Ascending aorta (tissue), 2 donors: ENCODE measurements at places on chromosomes 5 and 9. TPM values are rescaled to one million over a fixed set of nuclear protein-coding genes. Genes with fewer than 3 reads are reported as not detected.

Gene WDR31
- 0.21 TPM for total RNA-seq

GRCh38 chr5:94968507-94969095, 316.3 kb downstream of the MCTP1 start:
- no peak for DNase-seq

- DNase-seq = no peak
These were observed 53.8 kb downstream of the RAPGEF1 start for GRCh38 chr9:131685753-131686706.

- DNase-seq = no peak
These were observed 312.9 kb downstream of the ADGRV1 start for GRCh38 chr5:90871391-90871991.

DNA sequence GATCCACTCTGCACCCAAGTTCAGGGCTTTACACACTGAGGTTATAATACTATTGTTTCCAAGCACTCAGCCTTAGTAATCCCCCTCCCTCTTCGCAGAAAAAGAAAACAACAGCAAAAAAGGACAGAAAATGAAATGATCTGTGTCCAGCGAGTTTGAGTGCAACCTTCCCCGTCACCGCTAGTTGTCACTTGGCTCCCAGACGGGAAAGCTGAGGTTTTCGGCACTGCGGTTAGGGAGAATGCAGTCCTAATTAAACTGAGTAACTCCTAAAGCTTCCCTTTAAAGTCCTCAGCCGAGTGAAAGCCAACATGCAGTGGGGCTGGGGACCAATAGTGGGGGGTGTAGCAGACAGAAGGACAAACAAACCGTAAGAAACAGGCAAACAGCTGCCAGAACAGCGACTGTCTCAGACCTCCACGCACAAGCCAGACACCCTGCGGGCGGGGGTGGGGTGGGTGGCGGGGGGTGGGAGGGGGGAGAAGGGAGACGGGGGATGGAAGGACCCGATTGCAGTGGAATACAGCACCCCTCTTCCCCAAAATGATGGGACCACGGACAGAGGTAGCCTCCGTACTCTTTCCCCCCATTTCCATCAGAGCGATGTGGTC, 680 bp downstream of the GLRA1 start:
- no peak for DNase-seq

DNA sequence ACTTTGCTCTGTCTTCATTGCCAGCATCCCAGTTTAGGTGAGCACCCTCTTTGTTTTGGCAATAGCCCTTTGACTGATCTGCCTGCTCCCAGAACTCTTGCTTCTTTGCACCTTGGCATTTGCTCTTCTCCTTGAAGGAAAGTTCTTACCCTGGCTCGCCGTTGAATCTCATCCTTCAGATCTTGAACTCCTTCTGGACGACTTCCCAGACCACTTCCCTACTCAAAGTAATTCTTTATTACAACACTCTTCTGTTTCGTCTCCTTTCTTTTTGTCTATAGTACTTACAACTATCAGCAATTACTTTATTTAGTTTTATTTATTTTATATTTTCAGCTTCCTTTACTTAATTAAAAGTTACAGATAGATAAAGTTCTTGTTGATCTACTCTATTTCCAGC, 1510.1 kb downstream of the MAT2B start:
- no peak for DNase-seq

Gene TMEM215
- total RNA-seq = 0.75 TPM

DNA sequence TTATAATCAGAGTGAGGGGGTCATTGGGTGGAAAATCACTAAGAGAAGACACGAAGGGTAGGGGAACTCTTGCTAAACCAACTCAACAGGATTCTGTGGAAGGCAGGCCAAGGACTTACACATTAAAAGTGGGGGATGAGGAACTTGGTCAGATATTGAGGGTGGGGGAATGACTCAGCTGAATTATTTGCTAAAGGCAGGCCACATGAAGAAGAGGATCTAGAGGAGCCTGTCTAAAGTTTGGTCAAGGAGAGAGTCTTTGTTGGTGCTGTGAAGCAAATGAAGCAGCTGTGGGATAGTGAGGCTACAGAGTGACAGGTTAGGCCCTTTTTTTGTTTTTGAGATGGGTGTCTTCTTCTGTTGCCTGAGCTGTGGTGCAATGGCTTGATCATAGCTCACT, 63.9 kb upstream of the SPRY4 start:
- DNase-seq = no peak

Gene ZBED3
- total RNA-seq = 0.64 TPM

DNA sequence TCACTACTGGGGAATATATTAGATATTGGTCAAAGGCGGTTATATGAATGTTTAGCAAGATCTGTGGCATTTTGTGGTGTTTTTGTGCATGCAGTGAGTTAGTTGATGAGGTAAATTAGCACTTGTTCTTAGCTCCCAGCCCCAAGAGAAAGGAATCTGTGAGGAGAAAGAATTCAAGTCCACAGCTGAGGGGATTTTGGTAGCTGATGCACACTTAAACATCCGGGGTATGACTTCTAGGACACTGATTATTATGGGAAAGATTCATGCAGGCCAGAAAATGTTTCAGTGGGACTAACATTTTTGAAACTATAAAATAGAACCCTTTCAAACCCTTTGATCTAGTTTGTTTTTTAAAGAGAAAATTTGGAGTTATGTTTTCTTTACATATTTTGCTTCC, 118.2 kb upstream of the RPS23 start:
- DNase-seq = no peak

Gene SH3GL2
- total RNA-seq = not detected

- DNase-seq = no peak
These were observed 38.2 kb downstream of the SERINC5 start for GRCh38 chr5:80217667-80218066.

DNA sequence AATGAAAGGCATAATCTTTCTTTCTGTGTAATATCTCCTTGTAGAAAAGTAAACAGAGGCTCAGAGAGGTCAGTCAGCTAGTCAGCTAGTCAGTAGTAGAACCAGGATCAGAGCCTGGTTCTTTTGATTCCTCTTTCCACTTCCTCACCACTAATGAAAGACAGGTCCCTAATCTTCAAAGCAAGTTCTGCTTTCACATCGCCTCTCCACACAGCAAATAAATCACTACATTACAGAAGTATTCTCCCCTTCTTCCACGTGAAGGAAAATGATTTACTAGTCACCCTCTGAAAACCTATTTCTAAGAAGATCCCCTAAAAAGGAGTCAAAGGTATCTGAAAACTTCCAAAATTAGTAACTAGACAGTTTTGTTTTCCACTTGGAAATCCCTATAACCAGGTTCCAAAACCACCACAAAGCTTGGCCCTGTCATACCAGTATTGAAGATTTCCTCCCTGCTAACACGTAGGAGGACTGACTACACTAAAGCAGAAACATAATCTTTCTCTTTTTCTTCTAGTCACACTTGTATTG, 140.5 kb upstream of the TARS1 start:
- no peak for DNase-seq
